ENCODE measurements at places on chromosomes 11 and 22.

DNA sequence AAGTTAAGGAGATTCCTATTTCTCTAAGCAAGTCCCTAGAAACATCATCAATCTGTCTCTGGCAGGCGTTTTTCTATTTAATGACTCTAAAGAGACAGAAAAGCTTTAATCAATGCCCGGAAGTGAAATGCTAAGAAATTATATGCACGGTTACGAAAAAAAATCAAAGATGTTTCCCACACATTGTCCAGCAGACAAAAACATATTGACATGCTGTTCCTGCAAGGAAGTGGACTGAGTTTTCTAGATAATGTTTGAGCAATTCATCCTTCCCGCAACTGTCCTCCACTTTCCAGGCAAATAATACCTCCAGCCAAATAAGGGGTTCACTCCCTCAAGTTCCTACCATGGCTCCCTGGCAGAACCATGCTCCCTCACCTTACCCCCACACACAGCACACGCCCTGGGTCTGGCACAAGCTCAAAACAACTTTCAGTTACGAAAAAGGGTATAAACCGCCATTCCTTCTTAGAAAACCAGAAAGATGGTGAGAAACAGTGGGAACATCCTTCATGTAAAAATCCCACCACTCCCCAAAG is 29.6 kb downstream of the GALNT18 start:
- no peak for DNase-seq

DNA sequence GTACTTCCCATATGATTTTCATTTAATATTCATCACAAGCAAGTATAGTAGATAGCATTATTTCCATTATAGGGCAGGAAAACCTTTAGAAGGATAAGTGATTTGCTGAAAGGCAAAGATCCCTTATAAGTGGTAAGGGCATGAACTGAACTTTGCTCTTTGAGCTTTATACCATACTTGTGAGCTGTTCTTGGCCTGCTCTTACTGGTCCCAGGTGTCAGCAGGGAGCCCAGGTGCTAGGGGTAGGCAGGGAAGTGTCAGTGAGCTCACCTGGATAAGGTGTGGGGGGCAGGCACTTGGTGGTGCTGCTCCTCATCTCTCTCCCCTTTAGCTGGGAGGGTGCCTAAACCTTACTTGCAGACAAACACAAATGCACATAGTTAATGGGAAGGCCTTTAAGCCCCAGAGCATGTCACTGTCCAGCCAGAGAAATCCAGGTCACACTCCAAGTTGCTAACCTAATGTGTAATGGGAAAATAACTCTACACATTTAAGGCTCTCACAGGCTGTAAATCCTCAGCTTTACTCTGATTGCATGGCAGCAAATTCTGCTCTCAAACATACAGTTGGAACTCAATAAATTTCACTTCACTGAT is 114.4 kb downstream of the PLEKHA7 start:
- DNase-seq: no peak

DNA sequence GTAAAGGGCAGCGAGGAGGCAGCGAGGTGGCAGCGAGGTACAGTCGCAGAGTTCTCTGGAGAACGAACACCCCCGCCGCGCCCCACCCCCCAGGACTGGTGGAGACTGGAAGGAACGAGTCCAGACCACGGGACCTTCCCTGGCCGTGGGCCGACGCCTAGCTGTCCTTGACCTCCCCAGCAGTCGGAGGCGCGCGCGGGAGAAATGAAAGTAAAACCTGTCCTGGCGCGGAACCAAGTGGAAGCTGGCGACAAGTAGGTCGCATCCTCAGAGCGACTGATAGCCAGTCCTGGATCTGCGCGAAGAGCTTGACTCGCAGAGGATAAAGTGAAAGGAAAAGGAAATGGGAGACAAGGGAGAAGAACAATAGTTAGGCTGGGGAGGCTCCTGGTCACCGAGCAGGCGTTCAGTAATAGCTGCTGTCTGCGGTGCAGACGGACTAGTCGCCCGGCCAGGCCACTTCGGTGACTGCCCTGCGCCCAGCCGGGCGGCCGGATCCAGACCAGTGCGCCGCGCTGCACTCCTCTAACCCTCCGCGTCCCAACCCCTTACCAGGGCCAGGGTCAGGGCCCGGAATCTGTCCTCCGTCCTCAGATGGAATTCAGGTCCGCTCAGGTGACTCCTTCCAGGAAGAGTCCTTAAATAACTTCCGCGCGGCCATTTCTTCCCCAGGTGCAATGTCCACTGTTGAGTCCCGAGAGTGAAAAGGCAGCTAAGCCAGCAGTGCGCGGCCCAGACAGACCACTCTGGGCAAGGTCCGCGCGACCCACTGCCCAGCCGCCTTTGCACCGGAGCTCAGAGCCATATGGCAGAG is 1.9 kb upstream of the ADM start:
- peak; percentile 77 for DNase-seq

GRCh38 chr11:33445761-33446161 is 188.6 kb downstream of the HIPK3 start:
- no peak for DNase-seq

- no peak for DNase-seq
These were observed 14.9 kb downstream of the TMEM258 start for GRCh38 chr11:61777234-61778090.

DNA sequence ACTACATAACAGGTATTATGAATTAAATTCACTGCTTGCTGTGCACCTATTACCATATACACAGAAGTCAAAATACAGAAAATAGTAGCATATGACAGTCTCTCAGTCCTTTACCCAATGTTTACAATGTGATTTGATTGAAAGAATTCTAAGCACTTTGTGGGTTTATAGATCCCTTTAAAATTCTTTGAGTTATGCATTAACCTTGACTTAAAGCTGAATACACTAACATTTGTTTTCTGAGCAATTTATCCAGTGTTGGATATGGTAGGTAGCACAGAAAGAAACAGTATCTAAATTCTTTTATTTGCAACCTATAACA is 230.8 kb upstream of the DDI1 start:
- no peak for DNase-seq

GRCh38 chr22:25883482-25884033 is 141.6 kb downstream of the MYO18B start:
- DNase-seq: no peak

DNA sequence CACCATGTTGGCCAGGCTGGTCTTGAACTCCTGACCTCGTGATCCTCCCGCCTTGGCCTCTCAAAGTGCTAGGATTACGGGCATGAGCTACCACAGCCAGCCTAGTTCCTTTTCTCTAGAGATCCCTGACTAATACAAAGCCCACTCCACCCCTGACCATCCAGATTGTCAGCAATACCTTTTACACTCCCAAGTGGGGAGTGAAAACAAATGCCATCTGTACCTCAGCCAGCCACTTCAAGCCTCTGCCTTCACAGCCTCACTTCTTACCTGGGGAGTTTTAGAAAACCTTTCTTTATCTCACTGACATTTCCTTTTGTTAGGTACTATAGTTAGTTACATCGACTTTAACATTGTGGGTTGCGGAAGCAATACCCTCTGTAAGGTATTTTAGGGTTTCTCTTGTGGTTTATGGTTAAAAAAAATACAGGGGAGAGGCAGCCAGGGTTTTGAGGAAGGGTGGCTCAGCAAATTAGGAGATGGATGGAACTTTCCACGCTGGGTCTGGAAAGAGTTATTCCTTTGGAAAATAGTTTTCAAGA is 8.9 kb downstream of the TOM1 start:
- no peak for DNase-seq

GRCh38 chr11:32597921-32598320 is 14.3 kb downstream of the EIF3M start:
- no peak for DNase-seq

GRCh38 chr11:133052537-133052936 is 479.8 kb downstream of the OPCML start:
- no peak for DNase-seq

GRCh38 chr11:126719740-126720139 is 280.8 kb downstream of the KIRREL3 start:
- no peak for DNase-seq

GRCh38 chr11:60222141-60222540 is 20.8 kb downstream of the MS4A4E start:
- DNase-seq: no peak

DNA sequence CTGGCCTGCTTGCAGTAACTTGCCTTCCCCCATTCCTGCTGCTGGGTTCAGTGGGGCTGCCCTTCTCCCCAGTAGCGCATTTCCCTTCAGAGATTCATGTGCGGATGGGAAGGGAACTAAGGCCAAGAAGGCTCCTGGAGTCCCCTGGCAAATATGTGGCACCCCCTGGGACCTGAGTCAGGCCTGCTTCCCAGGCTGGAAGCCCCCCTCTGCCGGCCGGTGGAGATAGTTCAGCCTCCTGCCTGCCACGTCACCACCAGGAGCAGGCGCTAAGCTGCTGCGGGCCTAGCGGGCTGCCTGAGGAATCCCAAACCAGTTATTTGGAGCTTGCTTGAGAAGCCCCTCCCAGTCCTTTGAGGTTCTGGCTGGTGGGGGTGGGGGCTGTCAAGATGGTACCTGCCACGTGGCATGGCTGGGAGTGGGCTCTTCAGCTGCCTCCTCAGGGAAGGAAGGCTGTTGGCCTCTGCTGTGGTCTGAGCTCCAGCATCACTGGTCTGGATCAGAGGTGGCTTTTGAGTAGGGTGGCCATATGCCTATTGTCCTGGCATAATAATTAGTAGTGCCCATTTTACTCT is 2.0 kb downstream of the SERPINH1 start:
- DNase-seq: no peak

DNA sequence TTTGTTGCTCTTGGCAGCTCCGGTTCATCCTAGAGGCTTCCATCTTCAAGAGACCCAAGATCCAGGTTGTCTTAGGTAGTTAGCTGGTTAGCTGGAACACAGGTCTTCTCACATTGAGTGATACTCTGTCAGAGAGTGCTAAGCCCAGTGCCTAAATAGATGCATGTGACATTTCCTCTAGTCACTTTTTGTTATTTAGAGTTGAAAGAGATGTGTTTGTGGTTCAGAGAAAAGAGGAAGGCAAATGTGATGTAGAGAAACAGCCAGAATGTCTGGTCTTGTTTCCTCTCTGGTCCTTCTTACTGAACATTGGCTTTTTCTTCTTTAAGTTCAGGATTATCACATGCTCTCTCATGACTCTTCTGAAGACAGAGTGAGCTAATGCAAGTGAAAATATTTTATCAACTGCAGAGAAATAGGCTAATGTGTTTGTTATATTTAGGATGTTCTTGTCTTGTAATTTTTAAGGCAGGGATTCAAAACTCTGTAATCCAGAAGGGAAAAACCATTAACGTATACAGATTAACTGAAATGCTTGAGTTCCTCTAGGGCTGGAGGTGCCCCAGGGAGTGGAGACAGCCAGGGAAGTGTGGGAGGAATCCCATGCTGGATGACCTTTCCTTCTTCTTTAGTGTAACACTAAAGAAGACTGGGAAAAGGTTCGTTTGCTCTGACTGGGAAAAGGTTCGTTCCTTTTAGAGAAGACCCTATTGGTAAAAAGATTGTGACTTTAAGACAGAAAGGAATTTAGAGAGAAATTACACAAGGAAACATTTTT is 75.4 kb downstream of the SWAP70 start:
- no peak for DNase-seq

GRCh38 chr11:8814923-8815240 is 96.1 kb upstream of the AKIP1 start:
- DNase-seq: no peak

DNA sequence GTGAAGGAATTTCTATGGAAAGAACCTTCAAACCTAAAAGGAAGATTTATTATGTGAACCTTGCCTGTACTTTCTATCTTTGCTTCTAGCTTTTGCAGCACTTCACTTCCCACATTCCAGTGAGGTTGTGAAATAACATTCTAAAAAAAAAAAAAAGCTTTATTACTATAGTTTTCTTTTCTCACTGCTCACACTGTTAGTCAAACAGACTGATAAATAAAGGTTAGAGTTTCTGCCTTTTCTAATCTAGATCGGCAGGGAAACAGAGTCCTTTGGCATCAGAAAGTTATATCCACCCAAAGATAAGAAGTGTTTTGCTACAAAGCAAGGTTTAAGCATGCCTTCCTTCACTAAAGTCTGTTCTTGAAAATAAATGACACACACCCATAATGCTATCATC is 2.8 kb downstream of the AAMDC start:
- DNase-seq: no peak

DNA sequence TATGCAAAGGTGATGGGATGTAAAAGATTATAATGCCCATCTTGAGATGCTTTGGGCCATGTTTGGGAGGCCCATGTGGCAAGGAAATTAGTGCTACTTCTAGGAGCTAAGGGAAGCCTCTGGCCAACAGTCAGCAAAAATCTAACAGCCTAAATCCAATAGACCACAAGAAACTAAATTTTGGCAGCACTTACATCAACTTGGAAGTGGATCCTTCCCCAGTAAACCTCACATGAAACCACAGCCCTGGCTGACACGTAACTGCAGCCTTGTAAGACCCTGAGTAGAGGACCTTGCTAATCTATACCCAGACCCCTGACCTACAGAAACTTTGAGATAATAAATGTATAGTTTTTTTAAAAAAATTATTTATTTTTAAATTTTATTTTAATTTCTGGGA is 13.1 kb upstream of the GRK3 start:
- DNase-seq: no peak

DNA sequence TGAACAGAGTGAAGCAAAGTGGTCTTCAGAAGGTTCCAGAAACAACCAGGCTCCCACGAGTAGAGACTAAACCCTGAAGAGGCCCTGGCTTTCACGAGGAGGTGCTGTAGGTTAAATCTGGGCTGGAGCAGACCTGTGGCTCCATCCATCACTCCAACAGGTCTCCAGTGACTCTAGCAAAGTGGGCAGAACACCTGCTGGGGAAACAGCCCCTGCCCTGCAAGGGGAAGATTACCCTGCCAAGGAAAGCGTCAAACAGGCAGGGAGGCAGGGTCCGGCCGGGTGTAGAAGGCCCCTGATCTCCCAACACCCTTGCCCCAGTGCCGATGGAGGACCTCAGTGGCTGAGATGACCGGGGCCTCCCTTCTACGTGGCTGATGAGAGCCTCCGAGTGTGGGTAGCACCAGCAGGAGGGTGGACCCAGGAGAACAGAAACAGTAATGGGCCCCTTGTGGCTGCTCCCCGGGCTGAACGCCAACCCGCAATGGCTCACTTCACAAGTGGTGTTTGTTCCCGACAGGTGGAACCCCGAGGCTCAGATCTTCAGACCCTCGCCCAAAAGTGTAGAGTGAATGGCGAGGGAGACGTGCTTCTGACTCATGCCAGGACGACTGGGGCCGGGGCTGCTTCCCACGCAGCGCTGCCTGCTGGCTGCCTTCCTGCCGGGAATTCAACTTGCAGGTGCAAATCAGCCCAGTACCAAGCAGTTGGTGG is 112.0 kb downstream of the SHANK2 start:
- no peak for DNase-seq

DNA sequence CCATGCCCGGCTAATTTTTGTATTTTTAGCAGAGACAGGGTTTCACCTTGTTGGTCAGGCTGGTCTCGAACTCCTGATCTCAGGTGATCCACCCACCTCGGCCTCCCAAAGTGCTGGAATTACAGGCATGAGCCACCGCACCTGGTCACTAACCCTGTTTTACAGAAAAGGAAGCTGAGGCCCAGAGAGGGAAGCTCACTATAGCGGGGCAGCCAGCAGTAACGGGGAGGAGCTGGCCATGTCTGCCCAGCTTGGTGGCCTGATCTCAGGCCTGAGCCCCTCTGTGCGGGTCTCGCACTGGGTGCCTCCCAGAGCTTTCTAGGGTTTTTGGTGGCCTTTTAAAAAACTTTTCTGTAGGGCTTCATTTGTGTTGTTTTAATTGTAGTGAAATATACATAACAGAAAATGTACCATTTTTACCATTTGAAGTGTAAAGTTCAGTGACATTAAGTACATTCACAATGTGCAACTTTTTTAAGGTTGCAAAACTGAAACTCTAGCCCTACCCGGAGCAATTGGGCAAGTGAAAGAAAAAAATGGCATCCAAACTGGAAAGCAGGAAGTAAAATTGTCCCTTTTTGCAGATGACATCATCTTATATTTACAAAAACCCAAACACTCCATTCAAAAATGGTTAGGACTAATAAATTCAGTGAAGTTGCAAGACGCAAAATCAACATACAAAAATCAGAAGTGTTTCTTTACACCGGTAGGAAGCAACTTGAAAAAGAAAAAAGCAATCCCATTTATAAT is 14.5 kb upstream of the CYTH4 start:
- DNase-seq: no peak

Measured in NCI-H774 (cell line).